ENCODE measurements at places on chromosomes 7 and 10.
A peak's percentile ranks its signal among the peaks of the same experiment; 100 is the strongest.

DNA sequence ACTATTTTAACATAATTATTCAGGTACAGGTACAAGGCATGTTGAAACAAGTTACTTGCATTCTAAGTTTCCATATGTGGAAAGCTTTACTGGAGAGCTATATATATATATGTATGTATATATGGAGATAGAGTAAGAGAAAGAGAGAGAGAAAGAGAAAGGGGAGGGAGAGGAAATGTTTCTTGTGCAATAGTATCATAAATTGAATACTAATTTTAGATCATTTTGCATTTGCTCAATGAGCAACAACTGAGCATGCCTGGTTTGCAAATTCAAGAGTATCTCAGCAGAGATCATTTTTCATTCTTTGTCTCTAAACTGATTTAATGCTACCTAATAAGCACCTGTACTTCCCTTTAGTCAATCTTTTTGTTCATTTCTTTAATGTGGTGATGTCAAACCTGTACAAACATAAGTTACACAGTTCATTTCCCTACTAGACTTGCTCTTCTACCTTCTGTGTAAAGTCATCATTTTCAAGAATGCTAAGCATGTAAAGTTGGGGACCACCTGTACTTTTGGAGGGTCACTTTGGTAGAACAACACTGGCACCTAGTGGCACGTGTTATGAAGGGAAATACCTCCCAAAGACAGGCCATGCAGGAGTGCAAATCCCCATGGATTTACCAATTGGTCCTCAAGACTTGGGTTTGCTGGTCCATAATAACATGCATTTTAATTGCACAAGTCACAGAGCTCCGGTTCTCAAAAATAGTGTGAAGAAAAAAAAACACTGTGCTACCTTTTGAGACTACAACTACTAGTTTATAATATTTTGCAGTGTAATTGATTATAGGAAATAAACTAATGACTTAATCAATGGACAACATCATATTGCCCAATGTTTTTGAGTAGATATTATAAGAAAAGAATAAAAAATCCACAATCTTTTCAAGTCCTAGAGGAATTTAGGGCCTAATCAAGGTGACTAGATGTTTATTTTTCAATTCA, 431.2 kb upstream of the IGFBP3 start:
- peak; percentile 14 for DNase-seq

DNA sequence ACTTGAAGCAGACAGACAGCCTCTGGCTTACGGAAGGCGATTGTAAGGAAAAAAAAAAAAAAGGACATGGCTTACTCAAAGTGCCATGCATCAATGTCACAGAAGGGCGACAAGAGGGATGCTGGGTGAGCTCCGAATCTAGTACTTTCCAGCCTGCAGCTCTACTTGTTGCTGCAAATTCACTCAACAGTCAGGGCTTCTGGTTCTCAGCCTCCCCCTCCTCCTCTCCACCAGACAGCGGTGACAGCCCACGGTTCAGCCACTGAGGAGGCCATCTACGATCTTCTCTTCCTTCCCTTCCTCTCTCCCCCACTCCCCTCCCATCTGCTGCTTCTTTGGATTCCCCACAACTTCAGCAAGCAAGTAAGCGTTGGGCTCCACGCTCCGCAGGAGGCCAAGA, 63.5 kb downstream of the PRKAG2 start:
- no peak for DNase-seq

DNA sequence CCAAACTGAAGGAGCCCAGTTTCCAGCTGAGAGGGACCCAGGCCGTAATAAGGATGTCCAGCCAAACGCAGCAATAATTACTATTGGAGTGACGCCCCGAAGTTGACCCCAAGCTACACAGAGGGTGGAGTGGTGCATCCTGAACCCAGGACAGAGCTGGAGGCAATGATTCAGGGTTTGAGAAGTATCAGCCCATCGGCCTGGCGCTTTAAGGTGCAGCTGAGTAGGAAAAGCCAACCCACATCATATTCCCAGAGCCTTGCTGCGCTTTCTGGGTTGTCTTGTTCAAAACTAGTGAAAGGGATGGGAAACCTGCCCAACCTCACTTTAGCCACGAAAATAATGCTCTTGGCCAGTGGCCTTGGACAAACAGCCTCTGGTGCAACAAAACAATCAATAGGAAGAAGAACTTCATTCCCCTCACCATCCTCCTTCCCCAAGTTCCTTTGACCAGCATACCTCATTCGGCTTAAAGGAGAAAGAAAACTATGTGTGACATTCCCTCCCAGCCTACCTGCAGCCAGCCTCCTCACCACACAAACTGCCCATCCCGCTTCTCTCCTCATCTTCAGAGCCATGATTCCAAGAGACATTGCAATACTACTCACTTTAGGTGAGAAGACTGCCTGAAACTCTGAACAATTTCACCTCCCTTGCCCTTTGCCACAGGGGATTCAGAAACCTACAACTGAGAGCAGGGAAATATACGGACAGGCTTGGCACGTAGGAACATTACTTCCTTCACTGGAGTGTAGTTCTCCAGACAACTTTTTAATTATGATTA, 217.2 kb upstream of the MKLN1 start:
- DNase-seq = no peak

- DNase-seq = no peak
These were observed 70.2 kb upstream of the GRB10 start for GRCh38 chr7:50852901-50853300.

GRCh38 chr7:98761225-98761624, 108.6 kb downstream of the TMEM130 start:
- no peak for DNase-seq

- DNase-seq = no peak
These were observed 72.8 kb upstream of the NXPH1 start for GRCh38 chr7:8360564-8361153.

DNA sequence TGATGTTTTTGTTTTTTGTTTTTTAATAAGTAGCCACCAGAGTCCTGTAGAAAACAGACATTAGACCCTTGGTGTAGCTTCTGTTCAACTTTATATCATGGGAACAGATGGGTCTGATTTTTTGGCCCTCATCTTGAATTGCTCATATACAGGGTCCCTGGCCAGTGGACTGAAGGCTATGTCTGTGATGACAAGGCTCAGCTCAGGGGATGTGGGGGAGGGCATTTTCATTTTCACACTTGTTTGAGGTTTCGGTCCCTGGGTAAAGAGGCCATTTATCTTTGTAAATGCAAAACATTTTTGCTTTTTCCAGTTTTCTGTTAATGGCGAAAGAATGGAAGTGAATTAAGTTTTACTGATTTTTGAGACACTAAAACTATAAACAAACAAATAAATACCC, 257.6 kb upstream of the PHYHIPL start:
- DNase-seq = no peak

DNA sequence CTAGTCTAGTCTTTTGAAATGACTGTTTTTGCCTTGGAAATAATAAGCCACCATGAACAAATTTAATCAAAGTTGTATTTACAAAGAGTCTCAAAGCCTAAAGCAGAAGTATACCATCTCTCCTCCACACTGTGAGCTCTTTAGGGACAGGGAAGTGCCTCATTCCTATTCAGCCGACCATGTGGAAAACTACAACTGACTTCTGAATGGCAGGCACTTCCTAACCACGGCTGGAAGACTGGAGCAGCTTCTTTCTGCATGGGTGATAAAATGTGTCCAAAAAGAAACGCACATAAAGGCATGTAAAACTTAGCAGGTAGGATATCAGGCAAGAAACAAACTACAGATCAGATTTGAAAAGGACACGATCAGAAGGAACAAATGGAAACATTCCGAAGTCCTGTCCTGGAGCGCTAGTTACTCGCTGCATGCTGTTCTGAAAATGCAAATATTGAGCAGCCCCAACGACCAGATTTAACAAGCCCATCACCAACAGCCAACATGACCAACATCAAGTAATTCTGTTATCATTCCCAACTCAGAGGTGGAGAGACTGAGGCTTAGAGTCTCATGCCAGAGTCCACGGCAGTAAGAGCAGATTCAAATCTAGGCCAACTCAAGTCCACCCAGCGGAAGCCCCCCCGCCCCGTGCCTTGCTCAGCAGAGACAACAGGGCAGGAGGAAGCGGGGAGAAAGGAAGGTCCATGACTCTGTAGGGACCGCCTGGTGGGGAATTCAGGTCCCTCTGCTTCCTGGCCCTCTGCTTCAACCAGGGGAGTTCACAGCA, 26.5 kb downstream of the CTBP2 start:
- no peak for DNase-seq

Measured in CD4-positive, alpha-beta T cell treated with Interleukin-2 at 100 ng/mL for 4 hours (primary cell).